Epithelial cell of proximal tubule (primary cell): ENCODE measurements at places on chromosomes 5 and 9. TPM values are rescaled to one million over a fixed set of nuclear protein-coding genes. Genes with fewer than 3 reads are reported as not detected.

The PRDM9 gene
- total RNA-seq = not detected in 2 replicates

The NDUFAF2 gene
- 31.0 and 32.3 TPM in 2 replicates for total RNA-seq

The LECT2 gene
- not detected in 2 replicates for total RNA-seq

The SLC25A48 gene
- total RNA-seq = not detected in 2 replicates

The EDIL3 gene
- 77.3 and 80.1 TPM in 2 replicates for total RNA-seq

The KIF4B gene
- not detected in 2 replicates for total RNA-seq

The TAF11L5 gene
- total RNA-seq = not detected in 2 replicates

The CXCL14 gene
- 0.06 and 0.14 TPM in 2 replicates for total RNA-seq

The CDHR2 gene
- total RNA-seq = not detected in 2 replicates

GRCh38 chr5:138901716-138902115 is 26.6 kb upstream of the LRRTM2 start:
- DNase-seq = no peak

DNA sequence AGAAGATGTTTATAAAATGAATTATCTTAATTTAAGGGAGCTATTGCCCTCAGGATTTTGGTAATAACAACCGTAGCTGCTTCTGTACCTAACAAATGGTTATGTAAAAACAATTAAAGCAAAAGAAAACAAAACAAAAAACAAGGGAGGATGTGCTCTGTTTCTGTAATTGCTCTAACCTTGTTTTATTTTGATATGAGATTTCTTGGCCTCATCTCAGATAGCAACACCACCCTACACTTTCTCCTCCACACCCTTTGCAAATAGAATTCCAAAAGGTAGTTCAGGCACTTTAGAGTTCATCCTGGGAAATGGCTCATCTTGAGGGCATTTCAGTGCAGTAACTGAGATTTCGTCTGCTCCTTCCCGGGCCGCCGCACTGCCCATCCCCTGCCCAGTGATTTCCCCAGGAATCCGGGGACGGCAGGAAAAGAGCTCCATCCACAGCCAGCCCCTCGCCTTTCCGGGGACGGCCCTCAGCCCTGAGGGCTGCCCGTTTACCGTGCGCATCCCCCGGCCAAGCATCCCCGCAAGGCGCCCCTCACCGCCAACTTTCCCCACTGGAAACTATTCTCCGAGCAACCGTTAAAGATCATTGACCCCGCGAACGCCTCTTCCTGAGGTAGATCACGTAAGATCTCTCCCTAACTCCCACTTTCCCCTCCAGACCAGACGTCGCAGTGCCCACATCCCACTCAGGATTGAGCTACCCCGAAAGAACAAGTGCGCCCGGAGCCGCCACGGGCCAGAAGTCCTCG is 1.2 kb downstream of the FNBP1 start:
- no peak for DNase-seq

GRCh38 chr5:61618577-61618976 is 286.5 kb downstream of the ZSWIM6 start:
- DNase-seq = no peak

DNA sequence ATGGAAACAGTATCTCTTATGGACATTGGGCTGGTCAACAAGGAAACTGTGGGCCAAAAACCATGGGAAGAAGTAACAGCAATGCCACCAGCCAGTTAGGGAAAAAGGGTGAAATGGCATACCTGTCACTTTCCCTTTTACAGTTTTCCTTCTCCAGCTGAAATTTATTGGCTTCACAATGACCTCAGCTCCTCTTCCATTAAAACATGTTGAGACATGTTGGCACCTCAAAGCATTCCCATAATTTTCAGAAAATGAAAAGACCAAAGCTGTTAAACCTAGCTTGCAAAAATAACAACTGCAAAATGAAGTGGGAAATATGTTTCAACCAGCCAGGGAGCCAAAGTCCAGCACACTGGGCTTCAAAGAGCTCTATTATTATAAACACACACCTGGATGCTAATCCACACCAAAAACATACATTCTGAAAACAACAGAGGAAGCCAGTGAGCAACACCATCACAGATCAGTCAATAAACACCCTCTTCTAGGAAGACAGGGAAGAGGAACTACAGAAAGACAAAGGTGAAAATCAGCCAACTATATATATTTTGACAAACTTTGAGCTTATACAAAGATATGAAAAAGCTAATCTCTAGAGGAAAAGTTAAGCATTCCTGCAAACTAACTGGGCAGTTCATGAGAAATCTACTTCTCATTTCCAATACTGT is 78.4 kb upstream of the PTGER4 start:
- DNase-seq = no peak

- DNase-seq = peak; percentile 86
These were observed 1079.9 kb upstream of the ACO1 start for GRCh38 chr9:31304576-31304975.

DNA sequence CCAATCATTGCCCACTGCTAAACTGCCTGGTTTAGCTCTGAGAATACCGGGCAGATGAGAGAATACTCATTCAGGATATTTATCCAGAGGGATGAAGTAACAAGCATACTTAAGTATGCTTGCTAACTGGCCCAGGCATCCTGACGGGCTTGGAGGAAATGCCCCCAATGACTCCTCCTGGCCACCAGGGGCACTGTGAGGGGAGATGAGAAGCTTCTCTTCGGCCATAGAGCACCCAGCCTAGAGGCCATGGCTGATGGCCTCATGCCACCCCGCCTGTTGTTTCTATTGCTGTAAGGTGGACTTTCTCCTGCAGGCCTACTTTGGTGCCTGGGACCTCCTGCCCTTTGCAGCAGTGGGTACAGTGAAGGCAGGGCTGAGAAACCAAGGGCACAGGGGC is 134.5 kb upstream of the FSTL4 start:
- DNase-seq = no peak

DNA sequence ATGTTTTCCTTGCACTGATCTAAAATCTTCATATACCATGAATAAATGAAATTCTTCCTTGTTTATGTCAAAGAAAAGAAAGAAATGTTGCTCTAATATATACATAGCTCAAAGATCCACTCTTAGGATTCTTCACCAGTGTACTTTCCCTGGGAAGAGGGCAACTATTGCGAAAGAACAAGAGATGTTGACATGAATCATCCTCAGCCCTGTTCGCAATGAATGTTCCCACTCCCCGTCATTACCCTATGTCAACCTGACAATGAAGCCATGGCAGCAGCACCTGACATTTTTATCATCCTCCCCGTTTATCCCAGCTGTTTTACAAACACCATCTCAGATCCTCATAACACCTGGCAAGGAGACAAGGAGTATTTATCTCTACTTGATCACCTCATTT is 409.1 kb upstream of the GRIA1 start:
- no peak for DNase-seq

DNA sequence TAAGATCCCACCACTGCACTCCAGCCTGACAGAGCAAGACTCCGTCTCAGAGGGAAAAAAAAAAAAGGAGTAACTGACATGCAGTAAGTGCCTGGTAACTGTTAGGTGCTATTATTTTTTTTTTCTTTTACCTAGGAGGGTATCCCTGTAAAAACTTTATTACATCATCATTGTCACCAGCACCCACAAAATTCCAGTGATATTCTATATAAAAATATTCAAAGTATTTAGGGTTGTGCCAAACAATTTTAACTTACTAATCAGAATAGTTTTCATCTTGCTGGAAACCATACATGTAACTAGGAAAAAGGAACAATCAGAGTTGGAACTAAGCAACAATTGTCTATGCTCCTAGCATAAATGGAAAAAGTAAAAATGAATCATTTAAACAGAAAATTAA is 112.4 kb downstream of the SSBP2 start:
- DNase-seq = no peak

DNA sequence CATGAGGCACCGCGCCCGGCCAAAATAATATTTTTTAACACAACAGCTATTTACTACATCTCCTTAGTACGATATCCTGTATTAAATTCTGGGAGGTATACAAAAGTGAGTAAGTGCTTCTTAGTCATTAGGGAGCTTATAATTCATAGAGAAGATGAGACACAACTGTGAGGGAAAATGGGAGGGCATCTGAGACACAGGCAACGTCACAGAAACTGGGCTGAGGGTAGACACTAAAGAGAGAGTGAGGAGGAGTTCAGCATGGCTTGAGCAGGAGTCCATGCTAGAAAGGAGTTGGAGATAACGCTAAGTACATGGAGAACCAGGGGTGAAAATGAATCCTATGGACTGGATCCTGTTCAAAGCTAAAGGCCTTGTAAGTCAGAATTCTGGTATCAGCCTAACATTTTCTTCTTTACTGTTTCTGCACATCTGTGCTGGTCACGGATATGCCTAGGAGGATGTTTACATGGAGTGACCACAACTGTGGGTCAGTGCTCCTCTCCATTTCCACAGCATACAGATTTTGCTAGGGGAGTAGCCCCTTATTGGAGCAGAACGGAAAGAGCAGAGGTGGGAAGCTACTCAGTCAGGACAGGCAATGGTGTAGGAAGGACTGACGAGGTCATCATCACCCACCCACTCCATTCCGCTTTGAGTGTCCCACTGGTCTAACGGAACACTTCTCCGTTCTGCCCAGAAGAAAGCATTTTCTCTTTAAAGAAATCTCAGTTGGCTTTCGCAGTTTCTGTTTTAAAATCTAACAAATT is 310.4 kb upstream of the EFNA5 start:
- DNase-seq = no peak

DNA sequence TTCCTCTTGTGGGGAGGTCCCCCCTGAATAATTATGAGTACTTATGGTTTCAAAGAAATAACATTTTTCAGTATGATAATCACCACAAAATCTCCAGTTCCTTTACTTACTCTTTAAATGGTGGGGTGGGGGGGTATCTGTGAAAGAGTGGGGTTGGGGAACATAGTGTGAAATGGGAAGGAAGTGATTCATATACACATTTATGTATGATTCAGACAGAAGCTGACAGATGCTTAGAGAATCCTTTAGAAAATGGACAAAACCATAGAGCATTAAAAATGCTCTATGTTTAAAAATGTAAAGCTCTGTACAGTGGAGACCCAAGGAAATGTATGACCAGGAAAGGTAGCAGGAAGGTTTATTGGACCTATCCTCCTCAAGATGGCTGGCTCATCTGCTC is 267.5 kb upstream of the GRIA1 start:
- DNase-seq = no peak

DNA sequence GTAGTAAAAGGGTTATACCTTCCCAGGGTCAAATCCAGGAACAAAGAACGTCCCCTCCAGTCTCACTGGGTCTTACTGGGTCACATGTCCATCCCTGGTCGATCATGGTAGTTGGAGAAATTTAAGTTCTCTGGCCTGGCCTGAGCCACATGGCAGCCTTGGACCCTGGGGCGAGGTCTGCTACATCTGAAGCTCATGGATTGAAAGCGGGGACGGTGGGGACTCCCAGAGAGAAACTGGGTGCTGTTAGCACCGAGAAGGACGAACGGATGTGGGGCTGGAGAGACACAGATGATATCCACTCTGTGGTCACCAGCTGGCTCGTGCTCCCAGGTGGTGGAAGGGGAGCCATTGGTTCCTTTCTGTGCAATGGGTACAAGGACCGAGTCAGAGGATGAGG is 46.9 kb downstream of the TSPAN17 start:
- no peak for DNase-seq

- DNase-seq = no peak
These were observed 109.6 kb downstream of the ROR2 start for GRCh38 chr9:91840469-91840868.

DNA sequence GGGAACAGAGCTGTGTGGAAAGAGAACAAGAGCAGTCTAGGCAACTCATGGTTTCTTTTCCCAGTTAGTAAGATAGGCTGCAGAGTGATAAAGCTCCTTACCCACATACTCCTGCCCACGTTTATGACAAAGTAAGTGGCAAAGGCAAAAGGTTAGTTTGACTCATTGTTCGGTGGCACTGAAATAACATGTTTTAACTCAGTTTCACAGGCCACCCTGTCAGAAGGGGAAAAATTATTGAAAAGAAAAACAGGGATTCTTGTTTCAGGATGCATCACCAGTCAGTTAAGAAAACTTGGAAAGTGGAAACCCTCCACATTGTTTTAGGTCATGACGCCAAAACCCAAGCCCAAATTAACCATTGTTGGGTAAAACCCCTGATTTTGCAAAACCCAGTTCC is 22.3 kb upstream of the DAB2 start:
- DNase-seq = no peak

DNA sequence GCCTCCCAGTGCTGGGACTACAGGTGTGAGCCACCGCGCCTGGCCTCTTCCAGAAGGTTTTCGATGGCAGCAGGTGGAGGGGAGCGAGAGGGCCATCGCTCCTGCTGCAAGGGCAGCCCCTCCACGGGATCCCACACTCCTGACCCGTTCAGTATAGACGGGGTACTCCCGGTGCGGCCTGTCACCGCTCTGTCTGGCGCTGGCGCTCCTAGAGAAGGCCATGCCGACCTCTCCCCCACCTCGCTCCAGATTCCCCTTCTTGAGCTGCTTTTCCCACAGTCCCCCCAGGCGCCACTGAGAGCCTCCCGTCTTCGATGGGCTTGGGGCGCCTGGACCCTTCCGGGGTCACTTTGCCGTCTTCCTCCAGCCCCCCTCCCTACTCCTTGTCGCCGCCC is 4.3 kb upstream of the SQSTM1 start:
- no peak for DNase-seq

DNA sequence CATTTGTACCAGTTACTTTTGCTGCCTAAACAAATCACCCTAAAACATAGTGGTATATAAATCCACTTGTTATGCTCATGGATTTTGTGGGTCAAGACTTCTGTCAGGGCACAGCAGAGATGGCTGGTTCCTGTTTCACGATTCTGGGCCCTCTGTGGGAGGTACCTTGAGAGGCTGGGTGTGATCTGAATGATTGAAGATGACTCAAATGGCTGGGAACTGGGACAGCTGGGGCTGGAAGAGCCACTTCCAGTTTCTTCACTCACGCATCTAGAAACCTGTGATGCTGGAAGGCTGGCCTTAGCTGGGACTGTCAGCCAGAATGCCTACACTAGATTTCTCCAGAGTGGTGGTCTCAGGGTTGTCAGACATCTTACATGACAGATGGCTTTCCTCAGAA is 88.1 kb downstream of the KIF4B start:
- DNase-seq = no peak

GRCh38 chr9:124218987-124219461 is 38.7 kb upstream of the NEK6 start:
- no peak for DNase-seq

DNA sequence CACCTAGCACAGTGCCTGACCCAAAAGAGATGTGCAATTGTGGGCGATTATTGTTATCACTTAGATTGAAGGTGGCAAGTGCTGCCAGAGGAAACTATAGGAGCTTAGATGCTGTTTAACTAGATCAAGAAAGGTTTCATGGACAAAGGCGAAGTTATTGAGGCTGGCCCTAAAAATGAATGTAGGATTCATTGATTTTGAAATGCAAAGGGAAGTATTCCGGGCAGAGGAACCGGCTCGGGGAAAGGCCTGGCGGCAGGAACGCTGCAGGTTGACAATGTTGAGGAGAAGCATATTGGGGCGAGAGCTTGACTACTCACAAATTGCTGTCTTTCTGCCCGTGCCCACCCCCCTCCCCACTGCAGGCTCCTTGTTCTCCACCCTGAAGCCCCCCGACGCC is 37.4 kb upstream of the TTC1 start:
- no peak for DNase-seq

- no peak for DNase-seq
These were observed 515 bp downstream of the LCP2 start for GRCh38 chr5:170296935-170297588.

- DNase-seq = no peak
These were observed 137.3 kb downstream of the LHFPL2 start for GRCh38 chr5:78511121-78511906.
